Omental fat pad (tissue), 4 donors: ENCODE measurements at places on chromosomes 2 and 18.

GRCh38 chr2:59589881-59590280 is 963.6 kb downstream of the BCL11A start:
- DNase-seq: no peak

DNA sequence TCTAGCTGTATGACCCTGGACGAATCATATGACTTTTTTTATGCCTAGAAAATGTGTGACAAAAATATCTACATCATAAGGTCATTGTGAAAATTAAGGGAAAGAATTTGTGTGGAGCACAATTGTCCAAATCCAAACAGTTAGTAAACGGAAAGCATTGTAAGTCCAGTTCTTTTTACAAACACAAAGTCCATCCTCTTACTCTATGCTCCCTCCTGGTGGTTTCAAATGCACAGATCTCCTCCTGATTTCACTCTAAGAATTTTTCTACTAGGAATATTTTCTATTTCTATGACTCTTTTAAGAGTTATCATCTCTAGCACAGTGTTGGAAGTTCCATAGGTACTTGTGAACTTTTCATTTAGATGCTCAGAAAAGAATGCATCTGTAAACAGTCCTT is 125.2 kb upstream of the ARL5A start:
- no peak for DNase-seq

GRCh38 chr2:9430316-9431293 is 7.2 kb downstream of the CPSF3 start:
- DNase-seq: no peak

- no peak for DNase-seq
These were observed 178.1 kb downstream of the MREG start for GRCh38 chr2:215835231-215835630.

- DNase-seq: no peak
These were observed 1.0 kb upstream of the TCF4 start for GRCh38 chr18:55588870-55589595.

DNA sequence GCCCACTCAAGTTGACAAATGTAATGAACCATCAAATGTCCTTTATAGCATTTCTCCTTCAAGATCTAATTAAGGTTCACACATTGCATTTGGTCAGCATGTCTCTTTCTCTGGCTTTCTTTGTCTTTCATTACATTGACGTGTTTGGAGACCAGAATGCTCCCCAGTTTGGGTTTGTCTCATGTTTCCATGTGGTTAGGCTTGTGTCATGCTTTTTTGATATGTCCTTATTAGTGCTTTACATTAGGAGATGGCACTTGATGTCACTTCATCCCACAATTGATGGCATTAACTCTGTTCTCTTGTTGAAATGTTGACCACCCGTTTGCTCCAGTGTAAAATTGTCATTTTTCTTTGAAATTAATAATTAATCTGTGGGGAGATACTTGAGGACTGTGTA is 165.8 kb downstream of the AKAIN1 start:
- DNase-seq: no peak

- DNase-seq: no peak
These were observed 1.8 kb upstream of the ID2 start for GRCh38 chr2:8679827-8680731.

DNA sequence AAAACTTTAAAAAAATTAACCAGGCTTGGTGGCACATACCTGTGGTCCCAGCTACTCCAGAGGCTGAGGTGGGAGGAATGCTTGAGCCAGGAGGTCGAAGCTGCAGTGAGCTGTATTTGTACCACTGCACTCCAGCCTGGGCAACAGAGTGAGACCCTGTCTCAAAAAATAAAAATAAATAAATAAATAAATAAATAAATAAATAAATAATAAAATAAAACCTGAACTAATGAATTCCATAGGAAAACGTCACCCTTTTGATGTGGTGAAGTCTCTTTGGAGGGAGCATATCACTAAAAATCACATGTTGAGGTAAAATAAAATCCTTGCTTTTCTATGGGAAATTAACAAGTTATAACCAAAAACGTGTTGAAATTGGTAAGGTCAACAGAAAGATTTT is 29.6 kb upstream of the ITGAV start:
- DNase-seq: no peak

GRCh38 chr2:185215497-185215896 is 523.1 kb upstream of the FSIP2 start:
- DNase-seq: no peak

GRCh38 chr2:235042576-235043515 is 91.0 kb downstream of the SH3BP4 start:
- DNase-seq: no peak

DNA sequence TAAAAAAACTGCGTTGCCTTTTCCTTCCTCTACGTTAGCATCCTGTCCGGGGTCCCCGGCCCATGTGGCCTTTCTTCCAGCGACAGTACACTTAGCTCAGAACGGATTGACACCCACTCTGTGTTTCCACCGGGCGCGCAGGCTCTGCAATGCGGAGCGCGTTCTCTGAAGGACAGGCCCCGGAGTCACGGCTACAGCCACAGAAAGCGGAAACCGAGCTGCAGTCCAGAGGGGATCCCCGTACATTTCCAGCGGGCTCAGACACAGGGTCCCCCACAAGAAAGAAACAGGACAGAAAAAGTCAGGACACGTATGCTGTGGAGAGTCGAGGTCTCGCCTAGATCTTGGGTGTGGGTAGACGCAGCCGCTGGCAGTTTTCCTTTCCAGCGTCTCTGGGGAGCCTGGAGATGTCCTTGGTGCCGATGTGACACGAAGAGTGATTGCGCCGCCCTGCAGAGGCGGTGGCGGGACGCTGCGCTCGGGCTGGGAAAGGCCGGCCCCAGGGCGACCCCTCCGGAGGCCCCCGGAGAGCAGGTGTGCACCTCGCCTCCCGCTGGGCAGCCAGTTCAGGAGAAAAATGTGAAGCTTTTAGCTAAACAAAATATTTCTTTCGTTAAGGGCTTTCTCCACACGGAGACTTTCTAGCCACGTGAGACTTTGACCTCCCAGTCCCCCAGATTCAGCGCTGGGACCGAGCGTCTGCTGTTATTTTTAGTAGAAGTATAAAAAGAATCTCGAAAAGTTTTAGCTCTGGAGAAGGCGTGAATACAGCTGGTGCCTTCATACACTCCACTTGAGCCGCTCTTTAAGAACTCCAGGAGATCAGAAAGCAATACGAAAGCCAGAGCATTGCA is 1.3 kb upstream of the ACKR3 start:
- no peak for DNase-seq

- DNase-seq: no peak
These were observed 96.9 kb downstream of the TPO start for GRCh38 chr2:1510176-1510575.

DNA sequence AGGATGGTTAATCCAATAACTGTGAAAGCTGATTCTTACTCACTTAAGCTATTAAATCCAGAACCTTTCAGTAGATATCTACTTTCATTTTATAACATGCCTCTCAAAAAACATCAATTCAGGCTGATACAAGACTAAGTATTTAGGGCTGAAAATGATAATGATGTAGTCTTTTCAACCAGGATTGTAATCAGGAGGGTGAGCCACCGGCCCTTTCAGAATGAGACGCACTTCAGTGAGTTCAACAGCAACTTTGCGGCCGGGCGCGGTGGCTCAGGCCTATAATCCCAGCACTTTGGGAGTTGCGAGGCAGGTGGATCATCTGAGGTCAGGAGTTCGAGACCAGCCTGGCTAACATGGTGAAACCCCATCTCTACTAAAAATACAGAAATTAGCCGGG is 30.4 kb downstream of the RBMS1 start:
- DNase-seq: no peak

DNA sequence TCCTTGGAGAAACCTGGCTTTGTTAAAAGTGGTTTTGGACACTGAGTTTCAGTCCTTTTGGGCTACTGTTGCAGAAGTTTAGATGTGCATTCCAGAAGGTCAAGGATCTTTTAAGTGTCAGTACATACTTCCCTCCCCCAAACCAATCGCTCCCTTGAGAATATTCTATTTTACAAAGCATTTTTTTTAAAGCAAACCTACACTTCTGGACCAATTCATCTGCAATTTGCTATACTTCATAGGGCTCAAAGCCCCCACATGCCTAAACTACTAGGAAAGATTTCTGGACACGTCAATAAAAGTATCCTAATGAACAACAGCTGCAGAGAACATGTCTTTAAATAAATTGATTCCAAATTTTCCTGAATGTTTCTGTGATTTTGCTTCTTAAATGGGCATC is 157.6 kb downstream of the RDH14 start:
- DNase-seq: no peak

DNA sequence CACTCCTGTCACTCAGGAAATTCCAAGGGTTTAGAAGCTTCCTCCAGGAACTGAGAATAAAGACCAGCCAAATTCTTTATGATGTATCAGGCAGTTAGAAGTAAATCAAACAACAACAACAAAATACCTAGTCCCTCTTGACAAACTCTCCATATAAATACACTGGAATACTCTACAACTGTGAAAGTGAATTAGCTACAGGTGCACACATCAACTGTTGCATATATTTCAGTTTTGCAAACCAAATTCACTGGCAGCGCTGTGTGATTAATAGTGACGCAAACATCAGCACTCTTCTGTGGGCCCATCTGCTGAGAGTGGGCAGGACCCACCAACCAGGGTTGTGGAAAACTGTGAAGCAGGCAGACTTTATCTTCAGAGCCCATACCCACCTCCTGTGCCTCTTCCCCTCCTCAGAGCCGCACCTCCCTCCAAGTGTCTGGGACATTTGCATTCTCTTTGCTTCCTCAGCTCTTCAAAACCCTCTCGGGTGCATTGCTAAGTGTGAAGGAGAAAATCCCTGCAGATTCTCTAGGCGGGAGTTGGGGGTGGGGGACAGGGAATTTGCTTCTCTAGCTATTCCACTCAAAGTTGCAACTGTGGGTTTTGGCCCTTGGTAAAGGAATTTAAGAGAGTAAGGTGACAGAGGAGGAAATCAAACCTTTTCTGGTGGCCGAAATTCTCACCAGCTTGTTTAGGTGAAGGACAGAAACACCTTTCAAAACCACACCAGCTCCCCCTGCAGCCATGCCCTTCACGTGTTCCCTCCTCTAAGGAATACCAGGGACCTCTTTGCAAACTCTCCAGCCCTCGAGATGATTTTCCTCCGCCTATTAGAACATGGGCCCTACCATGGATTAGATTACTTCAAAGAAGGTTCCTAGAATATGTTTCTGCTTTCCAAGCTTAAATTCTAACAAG is 119.3 kb downstream of the MRO start:
- no peak for DNase-seq

DNA sequence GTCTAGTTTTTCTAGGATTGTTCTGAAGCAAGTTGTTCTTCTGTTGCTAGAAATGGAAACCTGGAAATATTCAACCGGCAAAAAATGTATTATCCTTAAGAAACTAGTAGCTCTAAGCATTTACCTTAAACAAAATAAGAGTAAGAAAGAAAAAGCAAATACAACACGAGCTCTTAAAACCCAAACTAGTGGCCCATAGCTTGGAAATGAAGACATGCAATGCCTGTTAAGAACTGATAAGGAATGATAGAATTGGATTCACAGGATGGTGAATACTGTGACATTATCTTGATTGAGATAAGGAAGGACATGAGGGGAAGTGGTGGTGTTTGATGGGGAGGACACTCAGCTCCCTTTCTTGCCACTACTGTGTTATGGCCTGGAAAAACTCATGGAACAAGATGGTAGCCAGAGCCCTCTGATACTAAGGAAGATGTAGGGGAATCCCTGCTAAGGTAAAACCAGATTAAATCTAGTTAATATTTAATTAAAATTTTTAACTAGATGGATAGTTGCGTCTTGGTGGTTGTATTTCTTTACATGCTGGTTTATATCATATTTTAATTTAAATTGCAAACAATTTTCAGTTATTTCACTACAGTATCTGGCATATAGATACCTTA is 193.8 kb downstream of the LPIN1 start:
- DNase-seq: no peak

- no peak for DNase-seq
These were observed 206.4 kb upstream of the ID2 start for GRCh38 chr2:8475349-8476031.

DNA sequence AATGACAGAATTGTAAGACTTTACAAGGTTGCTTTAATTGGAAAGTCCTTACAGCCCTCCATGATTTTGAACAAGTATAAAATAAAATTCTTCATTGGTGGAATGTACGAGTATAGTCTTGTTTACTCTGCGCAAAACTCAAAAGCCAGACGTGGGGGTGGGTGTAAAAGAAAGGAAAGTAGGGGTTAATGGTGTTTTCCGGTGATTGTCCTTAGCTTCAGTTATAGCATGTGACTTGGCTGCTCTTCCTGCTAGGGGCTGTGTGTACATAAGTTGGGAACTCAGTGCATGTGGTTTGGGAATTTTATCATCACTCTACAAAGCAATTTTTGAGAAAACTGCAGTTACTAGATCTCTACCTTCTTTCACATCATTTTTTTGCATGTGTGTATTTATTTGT is 82.4 kb upstream of the CAVIN2 start:
- DNase-seq: no peak

DNA sequence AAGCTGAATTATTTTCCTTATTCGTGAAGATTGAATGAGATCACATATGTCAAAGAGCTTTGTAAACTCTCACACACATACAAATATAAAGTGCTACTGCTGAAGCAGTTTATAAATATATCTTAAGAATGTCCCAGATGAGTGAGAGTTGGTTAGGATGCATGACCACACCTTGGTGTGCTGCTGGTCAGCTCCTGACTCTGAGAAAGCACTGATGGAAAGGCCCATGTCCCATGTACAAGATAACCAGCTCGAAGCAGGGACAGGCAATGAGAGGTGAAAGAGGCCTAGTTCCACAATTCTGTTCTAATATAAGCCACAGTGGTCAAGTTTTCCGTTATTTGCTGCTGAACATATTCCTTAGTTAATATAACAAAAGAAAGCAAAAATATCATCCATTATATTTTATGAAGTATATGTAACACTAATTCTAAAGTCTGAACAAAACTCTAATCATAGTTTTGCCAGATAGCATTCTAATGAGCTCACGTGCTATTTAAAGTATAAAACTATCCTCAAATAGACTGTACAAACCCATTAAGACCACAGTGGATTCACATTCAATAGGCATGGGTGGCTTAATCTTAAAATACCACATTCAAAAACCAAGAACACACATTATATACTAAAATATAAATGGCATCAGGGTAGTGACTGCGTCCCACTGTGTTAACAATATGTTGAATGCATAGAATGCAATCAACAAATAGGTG is 49.1 kb downstream of the CHMP3 start:
- no peak for DNase-seq

- no peak for DNase-seq
These were observed 224.7 kb downstream of the ACKR3 start for GRCh38 chr2:236794176-236794957.

DNA sequence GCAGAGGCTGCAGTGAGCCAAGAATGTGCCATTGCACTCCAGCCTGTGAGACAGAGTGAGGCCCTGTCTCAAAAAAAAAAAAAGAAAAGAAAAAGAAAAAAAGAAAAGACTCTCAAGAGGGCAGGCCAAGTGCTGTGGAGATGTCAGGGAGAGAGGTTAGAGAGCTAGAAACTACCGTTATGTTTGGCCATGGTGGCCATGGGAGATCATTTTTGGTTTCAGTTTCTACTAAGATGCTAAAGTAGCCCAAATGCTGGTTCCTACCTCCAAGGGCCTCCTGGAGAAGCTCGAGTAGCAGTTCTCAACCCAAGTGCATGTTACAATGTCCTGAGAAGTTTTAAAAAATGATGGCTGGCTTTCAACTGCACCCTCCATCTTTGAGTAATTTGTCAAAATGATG is 47.4 kb upstream of the TCF4 start:
- no peak for DNase-seq
